ENCODE measurements at places on chromosomes 4 and X. TPM values are rescaled to one million over a fixed set of nuclear protein-coding genes. Genes with fewer than 3 reads are reported as not detected.

- no peak for DNase-seq
These were observed 322.9 kb downstream of the BCOR start for GRCh38 chrX:39774774-39775328.

DNA sequence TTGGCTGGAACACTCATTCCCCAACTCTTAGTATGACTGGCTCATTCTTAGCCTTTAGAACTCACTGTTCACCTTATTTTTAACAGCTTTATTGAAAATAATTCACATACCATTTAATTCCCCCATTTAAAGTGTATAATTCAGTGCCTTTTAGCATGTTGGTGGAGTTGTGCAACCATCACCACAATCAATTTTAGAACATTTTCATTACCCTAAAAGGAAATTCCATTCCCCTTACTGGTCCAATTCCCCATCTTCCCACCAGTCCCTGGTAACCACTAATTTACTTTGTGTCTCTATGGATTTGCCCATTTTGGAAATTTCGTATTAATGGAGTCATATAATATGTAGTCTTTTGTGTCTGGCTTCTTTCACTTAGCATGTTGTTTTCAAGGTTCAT, 19.7 kb downstream of the NHSL2 start:
- DNase-seq: no peak

The GPR50 gene
- total RNA-seq: not detected

GRCh38 chrX:155874571-155875244, 6.4 kb upstream of the VAMP7 start:
- DNase-seq: no peak

DNA sequence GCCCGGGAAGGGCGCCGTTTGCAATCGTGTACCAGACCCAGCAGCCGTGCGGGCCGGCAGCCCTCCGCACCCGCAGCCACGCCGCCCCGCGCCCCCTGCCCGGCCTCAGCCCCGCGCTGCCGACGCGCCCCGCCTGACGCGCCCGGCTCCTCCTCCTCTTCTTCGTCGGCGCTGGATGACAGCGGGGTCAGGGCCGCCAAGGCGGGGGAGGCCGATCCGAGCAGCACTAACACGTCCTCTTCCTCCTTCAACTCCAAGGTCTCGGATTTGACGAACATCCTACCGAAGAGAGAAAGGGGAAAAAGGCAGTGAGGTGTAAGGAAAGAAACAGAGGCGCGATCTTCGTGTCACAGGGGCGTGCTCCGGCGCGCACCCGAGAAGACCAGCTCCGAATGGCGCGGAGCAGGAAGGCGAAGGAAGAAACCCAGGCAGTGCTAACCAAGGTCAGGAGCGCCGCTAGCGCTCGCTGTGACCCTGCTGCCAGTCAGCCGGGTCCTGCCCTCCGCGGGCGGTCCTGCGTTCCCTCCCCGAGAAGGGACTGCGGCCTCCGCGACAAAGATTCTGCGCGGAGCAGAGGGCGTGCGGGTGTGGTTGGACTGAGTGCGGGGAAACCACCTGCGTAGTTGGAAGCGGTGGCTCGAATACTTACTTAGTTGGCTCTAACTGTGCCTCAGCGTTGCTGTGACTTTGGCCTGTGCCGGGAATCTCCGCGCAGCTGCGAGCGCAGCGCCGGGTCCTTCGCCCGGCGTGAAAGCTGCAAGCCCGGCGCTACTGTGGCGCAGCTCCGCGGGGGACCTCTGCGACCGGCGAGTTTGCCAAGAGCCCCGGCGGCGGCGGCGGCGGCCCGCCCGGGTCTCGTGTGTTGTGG, 548 bp downstream of the NEUROG2 start:
- DNase-seq: no peak

The GYPE gene
- 1.7 TPM for total RNA-seq

The USP9X gene
- 97.2 TPM for total RNA-seq

The RLIM gene
- 36.6 TPM for total RNA-seq

DNA sequence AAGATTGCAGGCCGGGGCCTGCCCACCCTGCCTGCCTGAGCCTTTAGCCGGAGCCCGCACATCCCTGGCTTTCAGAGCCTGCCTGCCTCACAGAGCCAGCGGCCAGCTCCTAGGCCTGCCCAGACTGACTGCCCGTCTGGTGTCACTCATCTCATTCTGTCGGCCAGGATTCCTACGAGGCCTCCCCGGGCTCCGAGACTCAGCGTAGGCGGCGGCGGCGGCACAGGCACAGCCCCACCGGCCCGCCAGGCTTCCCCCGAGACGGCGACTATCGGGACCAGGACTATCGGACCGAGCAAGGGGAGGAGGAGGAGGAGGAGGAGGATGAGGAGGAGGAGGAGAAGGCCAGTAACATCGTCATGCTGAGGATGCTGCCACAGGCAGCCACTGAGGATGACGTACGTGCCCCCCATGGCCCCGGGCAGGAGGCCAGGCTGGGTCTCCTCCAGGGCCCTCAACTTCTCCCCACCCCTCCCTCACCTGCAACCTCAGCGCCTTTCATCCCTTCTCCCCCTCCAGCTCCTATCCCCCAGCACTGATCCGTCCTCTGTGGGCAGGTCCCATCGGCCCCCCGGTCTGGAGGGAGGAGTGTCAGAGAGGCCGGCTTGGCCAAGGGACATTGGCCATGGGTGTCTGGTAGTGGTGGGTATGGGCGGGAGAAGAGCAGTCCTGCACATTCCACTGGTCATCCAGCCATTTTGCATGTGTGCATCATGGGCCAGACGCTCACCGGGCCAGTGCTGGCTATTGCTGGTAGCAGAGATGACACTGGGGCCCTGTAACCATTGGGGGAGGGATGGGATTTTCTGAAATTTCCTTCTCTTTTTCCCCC, 22.6 kb upstream of the UBA1 start:
- DNase-seq: peak; percentile 64

DNA sequence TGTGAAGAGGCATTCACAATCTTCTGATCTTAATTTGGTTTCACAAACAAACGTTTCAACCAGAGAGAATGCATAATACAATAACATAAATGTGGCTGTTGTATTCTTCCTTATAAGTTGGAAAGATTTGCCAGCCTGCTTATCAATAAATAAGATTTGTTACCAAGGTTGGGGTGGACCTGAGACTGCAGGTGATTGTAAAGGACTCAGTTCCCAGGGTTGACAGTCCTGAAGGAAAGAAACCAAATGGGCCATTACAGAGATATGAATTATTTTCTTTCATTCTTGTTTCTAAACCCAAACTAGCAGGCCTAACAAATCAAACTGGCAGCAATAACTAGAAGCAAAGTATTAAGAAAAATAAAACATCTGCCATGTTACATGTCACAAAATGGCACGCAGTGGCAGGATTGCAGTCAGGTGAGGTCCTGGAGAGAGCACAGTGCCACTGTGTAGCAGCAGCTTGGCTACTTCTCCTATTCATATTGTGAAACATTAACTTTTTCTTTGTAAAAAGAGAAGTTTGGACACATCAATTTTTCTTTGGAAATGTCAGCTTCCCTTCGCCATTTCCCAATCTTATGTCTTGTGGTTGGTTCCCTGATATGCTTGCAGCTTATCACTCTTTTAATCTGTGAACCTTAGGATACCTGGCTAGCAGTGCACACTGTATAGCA, 133.8 kb upstream of the EMCN start:
- no peak for DNase-seq

GRCh38 chr4:169815606-169816005, 57.9 kb upstream of the HPF1 start:
- DNase-seq: no peak

The PNMA5 gene
- total RNA-seq: not detected

DNA sequence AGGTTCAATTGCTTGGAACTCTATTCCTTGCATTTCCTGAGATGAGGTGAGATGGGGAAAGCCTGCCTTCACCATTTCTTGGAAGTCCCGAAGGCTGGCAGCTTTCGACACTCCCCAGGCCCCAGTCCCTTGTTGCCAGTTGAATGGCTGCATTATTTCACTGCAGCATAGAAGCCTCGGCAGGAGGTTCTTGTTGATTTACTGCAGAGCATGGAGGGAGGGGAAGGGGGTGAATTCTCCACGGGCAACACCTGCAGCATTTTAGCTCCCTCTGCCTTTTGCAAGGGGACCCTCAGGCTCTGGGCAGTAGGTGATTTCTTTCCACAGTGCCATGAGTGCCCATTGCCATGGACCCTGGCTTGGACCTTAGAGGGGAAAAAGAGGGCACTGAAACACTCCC, 10.7 kb upstream of the BCLAF3 start:
- DNase-seq: no peak

DNA sequence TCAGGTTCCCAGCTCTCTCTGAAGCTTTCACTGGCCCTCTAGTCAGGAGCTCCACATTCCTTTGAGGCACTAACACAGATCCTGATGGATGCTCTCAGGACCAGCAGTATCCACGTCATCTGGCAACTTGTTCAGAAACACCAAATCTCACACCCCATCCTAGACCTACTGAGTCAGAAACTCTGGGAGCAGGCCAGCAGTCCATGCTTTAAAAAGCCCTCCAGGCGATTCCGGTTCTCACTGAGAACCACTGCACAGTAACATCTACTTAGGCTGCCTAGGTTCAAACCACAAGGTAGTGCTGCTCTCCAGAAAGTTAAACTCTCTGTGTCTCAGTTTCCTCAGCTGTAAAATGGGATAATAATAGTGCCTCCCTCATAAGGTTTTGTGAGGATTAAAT, 55.3 kb downstream of the CCDC158 start:
- DNase-seq: no peak

The NAT8L gene
- 67.3 TPM for total RNA-seq

All from mesenteric fat pad (tissue), 1 donor.